ENCODE measurements at places on chromosomes 3 and 15. TPM values are rescaled to one million over a fixed set of nuclear protein-coding genes. Genes with fewer than 3 reads are reported as not detected.

Gene IQCF5
- total RNA-seq = not detected

Gene ATP2B2
- total RNA-seq = 0.11 TPM

Gene PLCL2
- total RNA-seq = 4.8 TPM

Gene AADACL2
- not detected for total RNA-seq

Gene TATDN2
- total RNA-seq = 37.5 TPM

Gene RASGRF1
- 0.10 TPM for total RNA-seq

Gene SYNPR
- total RNA-seq = not detected

Gene HTR3E
- not detected for total RNA-seq

Gene CTXN2
- not detected for total RNA-seq

Gene CCR1
- total RNA-seq = not detected

Gene CSPG5
- 1.2 TPM for total RNA-seq

Gene CNTN3
- total RNA-seq = not detected

Gene NDN
- total RNA-seq = 0.10 TPM

Gene HHLA2
- total RNA-seq = 0.08 TPM

Gene CYFIP1
- 83.2 TPM for total RNA-seq

Gene FETUB
- total RNA-seq = not detected

Gene CHRM5
- 0.06 TPM for total RNA-seq

Gene CYP11A1
- total RNA-seq = not detected

Gene PIERCE2
- total RNA-seq = 2.5 TPM

Gene ACAD9
- total RNA-seq = 23.1 TPM

Gene RAD18
- 10.8 TPM for total RNA-seq

Gene SCN11A
- 0.02 TPM for total RNA-seq

Gene FGF7
- not detected for total RNA-seq

Gene TP63
- total RNA-seq = 0.12 TPM

Gene ATP8B4
- 0.63 TPM for total RNA-seq

Gene IL5RA
- total RNA-seq = not detected
